SJCRH30 (cell line): ENCODE measurements at places on chromosomes 11 and 22.

- no peak for DNase-seq
These were observed 12.6 kb upstream of the EIF3M start for GRCh38 chr11:32571039-32571438.

- no peak for DNase-seq
These were observed 23.6 kb downstream of the DCPS start for GRCh38 chr11:126327281-126328000.

- DNase-seq, result no peak
These were observed 770 bp downstream of the METTL15 start for GRCh38 chr11:28108958-28109357.

DNA sequence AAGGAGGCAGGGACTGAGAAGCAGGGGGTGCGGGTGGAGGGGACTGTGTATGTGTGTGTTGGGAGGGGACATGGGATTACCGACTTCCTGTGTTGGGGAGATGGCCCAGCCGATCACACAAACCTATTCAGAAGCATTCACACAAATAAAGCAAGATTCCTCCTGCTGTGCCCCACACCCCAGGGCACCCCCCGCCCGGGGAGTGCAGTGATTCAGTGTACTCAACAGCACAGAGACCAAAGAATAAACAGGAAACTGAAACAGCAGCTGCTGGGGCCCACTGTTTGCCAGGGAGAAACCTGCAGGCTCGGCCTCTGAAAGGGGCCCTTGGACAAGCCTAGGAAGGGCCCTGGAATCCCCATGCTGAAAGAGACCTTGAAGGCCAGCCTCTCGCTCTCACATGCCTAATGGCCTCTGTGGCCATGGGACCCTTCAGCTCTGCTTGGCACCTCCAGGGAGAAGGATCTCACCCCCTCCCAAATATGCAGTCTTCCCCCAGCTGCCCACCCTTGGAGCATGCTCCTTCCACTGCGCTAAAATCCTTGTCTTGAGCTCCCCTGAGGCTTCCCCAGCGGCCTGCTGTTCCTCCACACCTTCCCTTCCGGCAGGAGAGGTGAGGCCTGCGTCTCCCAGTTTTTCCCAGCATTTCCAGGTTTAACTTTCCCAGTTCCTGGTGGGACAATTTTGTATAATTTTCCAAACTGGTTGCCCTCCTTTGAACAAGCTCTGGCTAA is 72.9 kb downstream of the CSNK2A3 start:
- peak; percentile 90 for DNase-seq

DNA sequence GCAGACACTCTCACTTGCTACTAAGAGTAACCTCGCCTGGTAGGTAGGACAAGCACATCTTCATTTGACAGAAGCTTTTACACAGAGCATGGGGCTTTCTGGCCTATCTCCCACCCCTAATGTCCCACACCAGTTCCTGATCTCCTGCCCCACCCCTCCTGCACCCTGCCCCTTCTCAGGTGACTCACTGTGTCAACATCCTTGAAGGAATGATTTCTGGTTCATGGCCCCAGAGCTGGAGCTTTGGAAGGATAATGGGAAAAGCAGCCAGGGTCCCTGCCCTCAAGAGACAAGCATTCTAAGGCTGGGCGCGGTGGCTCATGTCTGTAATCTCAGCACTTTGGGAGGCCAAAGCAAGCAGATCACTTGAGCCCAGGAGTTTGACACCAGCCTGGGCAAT is 47.2 kb downstream of the LRFN4 start:
- no peak for DNase-seq

GRCh38 chr11:20374741-20375300 is 11.3 kb downstream of the HTATIP2 start:
- no peak for DNase-seq

DNA sequence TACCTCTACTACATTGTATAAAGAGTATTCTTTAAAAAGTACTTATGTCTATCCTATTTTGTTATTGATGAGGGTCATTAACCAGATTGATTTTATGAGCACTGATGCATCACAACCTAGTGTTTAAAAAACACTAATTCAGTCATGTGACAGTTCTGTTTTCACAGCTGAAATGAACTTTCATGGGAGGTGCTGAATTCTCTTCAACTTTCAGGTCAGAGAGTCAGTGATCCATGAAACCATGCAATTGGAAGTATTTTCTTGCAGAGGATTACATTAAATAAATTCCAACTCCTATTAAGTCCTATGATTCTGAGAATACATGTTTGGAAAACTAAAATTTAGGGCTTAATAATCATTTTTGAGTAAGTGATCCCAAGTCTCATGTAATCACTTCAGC is 889.4 kb downstream of the KCNA4 start:
- DNase-seq, result no peak

DNA sequence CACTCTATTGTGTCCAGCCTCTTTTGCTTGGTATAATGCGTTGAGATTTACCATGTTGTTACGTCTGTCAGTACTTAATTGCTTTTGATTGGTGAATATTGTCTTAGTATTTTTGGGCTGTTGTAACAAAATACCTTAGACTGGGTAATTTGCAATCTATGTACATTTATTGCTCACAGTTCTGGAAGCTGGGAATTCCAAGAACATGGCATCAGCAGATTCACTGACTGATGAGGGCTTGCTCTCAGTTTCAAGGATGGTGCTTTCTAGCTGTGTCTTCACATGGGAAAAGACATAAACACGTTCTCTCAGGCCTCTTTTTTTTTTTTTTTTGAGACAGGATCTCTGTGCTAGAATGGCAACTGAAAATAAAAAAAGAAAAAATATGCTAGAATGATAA is 46.7 kb upstream of the INCENP start:
- no peak for DNase-seq

GRCh38 chr22:28570696-28571373 is 108.8 kb downstream of the TTC28 start:
- no peak for DNase-seq

- DNase-seq, result no peak
These were observed 30.2 kb downstream of the OSBPL5 start for GRCh38 chr11:3134651-3135480.

DNA sequence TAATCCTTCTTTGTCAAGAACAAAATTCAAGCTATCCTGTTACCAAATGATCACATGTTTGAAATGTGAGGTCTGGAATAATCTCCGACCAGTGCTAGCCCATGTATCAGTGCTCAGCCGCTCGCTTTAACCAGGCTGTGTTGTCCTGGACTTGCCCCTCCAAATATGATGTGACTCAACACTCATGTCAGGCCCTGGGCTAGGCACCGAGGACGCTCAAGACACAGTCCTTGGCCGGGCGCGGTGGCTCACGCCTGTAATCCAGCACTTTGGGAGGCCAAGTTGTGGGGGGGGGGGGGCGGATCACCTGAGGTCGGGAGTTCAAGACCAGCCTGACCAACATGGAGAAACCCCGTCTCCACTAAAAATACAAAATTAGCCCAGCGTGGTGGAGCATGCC is 54.1 kb upstream of the WNT7B start:
- DNase-seq, result no peak

GRCh38 chr11:11420191-11420898 is 67.3 kb upstream of the CSNK2A3 start:
- DNase-seq, result no peak

GRCh38 chr11:76783896-76784813 is 999 bp downstream of the TSKU start:
- peak; percentile 85 for DNase-seq

DNA sequence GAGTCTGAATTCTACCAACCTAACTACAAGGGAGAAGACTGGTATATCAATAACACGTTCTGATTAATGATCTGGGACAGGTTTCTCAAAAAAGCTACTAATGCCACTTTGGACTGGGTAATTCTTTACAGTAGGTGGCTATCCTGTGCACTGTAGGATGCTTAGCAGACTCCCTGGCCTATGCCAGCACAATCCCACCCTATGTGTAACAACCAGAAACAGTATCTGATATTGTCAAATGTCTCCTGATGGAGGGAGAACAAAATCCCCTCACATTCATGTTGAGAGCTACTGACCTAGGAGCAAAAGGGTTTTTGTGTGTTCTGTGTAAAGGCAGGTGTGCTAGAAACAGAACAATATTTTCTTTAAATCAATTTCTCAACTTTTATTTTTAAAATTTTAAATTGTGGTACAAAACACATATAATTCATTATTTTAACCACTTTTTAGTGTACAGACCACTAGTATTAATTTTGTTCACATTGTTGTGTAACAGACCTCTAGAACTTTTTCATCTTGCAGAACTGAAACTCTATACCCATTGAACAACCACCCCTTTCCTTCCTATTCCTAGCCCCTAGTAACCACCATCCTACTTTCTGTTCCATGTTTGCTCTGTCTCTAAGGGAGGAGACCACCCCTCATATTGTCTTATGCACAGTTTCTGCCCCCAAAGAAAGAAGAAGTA is 2.1 kb upstream of the MS4A6A start:
- DNase-seq, result no peak

GRCh38 chr22:32569956-32570355 is 95.3 kb downstream of the FBXO7 start:
- no peak for DNase-seq

- no peak for DNase-seq
These were observed 3.2 kb upstream of the NEAT1 start for GRCh38 chr11:65419460-65419771.

DNA sequence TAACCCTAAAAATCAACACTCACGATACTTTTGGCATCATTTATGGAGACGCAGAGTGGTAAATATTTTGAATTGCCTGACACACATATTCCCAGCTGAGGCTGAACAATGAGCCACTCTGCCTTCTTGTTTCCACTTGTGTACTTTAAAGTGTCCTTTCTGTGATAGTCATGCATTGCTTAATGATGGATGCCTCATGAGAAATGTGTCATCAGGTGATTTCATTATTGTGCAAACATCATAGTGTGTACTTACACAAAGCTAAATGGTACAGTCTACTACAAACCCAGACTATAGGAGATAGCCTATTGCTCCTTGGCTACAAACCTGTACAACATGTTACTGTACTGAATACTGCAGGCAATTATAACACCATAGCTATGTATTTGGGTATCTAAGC is 44.2 kb downstream of the MRE11 start:
- no peak for DNase-seq

GRCh38 chr11:6657346-6657745 is 1.7 kb upstream of the DCHS1 start:
- no peak for DNase-seq

DNA sequence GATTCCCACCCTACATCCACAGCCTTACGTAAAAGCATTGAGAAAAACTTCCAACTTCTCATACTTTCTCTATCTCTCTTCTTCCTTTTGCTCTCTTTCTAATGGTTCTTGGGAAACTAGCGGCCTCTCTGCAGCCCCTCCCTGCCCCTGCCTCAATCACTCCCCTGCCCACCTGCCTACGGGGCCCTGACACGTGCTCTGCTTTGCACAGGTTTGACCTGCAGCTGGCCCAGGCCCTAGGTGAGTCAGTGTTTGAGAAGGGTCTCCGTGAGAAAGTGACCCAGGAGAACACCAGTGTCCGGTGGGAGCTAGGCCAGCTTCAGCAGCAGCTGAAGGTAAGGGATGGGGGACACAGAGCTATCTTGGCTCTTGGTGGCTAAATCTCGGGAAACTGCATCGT is 160.4 kb downstream of the MYO18B start:
- no peak for DNase-seq

DNA sequence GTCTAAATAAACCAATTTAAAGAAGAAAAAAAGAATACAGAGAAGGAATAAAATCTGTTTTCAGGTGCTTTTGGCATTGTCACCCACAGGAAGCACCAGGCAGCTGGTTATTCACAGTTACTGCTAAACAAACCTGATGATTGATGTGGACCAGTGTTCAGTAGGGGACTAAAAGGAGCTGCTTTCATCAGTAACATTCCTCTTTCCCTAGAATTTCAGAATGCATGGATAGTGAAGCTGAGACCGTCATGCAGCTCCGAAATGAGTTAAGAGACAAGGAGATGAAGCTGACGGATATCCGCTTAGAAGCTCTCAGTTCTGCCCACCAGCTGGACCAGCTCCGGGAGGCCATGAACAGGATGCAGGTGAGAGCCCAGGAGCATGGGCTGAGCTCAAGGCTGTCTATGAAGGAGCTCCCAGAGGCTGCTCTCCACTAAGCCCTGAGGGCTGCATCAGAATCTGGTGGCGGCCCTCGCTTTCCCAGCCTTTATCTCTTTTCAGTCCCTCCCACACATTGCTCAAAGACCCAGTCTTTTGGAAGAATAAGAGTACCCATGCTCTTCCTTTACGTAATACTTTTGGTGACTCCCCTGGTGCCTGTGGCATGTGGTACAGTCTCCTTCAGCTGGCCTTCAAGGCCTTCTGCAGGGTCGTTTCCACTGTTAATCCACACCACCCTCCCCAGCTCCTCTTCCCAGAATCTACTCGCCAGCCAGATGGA is 69.5 kb downstream of the DBX1 start:
- no peak for DNase-seq

GRCh38 chr11:17381156-17381555 is 7.3 kb downstream of the KCNJ11 start:
- no peak for DNase-seq

GRCh38 chr11:94169516-94169915 is 40.9 kb downstream of the PANX1 start:
- no peak for DNase-seq

- DNase-seq, result no peak
These were observed 143.5 kb upstream of the RAG2 start for GRCh38 chr11:36741515-36741914.

DNA sequence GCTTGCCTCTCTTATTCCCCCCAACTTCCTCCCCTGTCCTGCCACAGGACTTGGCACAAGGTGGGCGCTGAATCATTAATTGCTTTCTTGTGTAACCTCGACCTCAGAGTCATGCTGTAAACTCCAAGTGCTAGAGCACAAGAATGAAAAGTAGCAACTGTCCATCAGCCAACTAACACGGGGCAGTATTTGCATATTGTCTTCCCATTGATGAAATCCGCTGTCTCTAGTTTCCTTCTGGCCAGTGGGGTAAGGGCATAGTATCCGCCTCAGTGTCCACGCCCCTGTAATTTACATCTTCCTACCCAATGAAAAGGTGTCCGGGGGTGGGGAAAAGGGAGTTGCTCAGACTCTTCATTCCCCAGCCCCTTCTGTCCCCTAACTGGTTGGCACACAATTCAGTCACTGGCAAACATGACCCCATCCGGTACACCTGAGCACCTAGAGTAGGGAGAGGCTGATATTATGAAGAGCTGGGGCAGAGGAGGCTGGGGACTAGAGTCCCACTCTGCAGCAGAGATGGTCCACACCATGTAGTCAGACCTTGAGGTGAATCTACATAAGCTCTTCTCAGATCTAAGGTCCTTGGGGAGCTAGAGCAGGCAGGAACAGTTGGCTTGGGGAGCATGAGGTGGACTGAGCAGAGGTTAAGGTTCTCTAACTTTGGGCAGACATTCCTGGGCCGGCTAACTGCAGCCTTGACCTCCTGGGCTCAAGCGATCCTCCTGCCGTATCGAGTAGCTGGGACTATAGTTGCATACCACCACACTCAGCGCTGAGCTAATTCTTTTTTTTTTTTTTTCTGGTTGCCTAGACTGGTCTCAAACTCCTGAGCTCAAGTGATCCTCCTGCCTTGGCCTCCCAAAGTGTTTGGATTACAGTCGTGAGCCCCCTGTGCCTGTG is 6.8 kb upstream of the GGA1 start:
- peak; percentile 36 for DNase-seq
